ENCODE measurements at places on chromosomes 12 and 14.

DNA sequence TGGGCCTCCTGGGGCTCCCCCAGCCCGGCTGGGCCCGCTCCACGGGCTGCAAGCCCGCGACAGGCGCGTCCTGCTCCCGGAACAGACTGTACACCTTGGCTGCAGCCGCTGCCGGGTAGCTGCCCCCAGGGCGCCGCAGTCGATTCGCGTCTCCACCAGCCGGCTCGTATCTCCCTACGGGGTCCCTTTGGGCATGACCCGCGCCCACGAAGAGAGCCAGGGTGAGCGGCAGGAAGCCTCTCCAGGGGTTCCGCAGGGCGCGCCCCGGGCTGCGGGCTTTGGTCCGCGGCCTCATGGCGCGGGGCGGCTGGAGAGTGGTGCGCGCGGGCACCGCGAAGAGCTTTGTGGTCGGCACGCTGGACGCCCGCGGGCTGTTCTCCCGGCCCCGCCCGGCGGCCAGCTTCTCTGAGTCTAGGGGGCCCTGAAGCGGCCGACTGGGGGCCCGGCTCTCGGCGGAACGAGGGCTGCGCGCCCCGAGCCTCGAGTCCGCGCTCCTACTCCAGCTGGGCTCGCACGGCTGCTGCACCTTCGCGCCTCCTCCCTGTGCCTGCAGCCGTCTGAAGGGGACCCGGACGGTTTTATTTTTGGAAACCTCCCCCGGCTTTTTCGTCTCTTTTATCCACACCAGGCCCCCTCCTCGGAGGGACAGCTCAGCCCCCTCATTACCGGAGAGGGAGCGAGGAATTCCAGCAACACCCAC lies at the start of gene LTBP2:
Gene LTBP2 (minus strand): TSS at position 588 of the 700 bp plus-strand sequence. CDS start 293 bp downstream, at position 295.
- no peak for DNase-seq

GRCh38 chr12:109927622-109928021 lies 27.5 kb downstream of the TCHP start:
- DNase-seq = no peak

DNA sequence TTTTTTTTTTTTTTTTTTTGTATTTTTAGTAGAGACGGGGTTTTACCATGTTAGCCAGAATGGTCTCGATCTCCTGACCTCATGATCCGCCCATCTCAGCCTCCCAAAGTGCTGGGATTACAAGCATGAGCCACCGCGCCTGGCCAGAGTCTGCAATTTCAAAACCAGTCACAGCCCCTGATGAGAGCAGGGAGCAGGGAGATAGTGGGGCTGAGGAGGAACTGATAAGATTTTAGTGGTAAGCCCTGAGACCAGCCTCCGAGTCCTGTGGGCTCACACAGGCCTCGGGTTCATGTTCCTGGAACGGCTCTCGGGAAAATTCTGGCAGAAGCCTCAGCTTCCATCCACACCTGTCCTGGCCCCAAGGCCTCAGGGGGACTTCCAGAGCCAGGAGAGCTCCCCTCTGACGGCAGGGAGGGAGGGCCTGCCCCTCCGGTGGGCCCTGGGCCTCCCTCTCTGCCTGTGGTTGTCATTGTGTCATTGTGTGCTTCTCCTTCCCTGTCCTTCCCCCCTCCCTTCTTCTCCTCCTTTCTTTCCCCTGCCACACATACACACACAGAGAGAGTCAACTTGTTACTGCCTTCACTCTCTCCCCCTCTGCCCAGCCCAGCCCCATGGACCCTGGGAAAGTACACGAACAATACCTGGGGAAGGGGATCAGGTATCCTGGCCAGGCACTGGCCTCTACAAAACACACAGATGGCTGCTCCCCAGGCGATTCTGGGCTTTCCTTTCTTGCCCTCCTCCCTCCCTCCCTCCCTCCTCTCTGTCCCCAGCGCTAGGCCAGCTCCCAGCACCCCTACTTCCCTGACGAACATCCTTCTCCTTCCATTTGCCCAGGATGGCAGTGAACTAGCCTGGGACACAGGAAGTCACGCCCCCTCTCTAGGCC lies 294.1 kb downstream of the DPF3 start:
- DNase-seq = no peak

GRCh38 chr12:128823216-128823915 lies 392 bp downstream of the SLC15A4 start:
- DNase-seq = no peak

All from stimulated activated CD8-positive, alpha-beta memory T cell treated with anti-CD3 and anti-CD28 coated beads, Interleukin-7, amount 100 ng/mL, for 1 hour (primary cell).